A549 treated with dexamethasone at 1 μM for 4 hours (cell line): ENCODE measurements at places on chromosomes 5 and 9. TPM values are rescaled to one million over a fixed set of nuclear protein-coding genes. Genes with fewer than 3 reads are reported as not detected.

The SHOC1 gene
- 0.01 to 0.02 TPM in 2 of 5 replicates, not detected in the others for total RNA-seq

The FAM221B gene
- total RNA-seq, result not detected in 5 replicates

The ITK gene
- total RNA-seq, result 0.07 to 0.43 TPM (median 0.37 TPM) in 5 replicates

The UIMC1 gene
- 40.3 to 45.3 TPM (median 42.7 TPM) in 5 replicates for total RNA-seq

The PAEP gene
- 0.14 to 0.45 TPM (median 0.36 TPM) in 5 replicates for total RNA-seq

The FOXD4L4 gene
- 0.04 to 0.07 TPM (median 0.05 TPM) in 3 of 5 replicates, not detected in the others for total RNA-seq

The NTNG2 gene
- 0.57 to 2.3 TPM (median 1.5 TPM) in 5 replicates for total RNA-seq

The EDIL3 gene
- 0.09 to 0.29 TPM (median 0.20 TPM) in 5 replicates for total RNA-seq

The SPINK4 gene
- not detected in 5 replicates for total RNA-seq
